ENCODE measurements at places on chromosomes 3 and 15. TPM values are rescaled to one million over a fixed set of nuclear protein-coding genes. Genes with fewer than 3 reads are reported as not detected.

DNA sequence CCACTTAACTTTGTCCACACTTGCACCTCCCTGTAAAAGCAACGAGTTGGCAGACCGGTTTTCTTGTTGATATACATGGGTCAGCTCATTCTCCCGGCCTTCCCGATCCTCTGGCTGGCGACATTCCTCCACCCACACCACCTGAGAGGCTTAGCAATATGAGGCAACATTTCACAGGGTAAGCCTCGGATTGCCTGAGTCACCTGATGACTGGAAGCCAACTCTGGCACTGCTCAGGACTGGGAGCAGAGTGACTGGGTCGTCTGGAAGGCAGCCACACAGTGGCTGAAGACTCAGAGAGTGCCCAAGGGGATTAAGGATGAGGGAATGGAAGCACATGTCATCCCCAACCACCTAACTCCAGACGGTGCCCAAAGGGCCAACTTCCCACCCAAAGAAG, 9.8 kb downstream of the HOMER2 start:
- DNase-seq, result peak; percentile 78

- DNase-seq, result no peak
These were observed 56.9 kb upstream of the TBC1D5 start for GRCh38 chr3:17799312-17799711.

GRCh38 chr15:48017747-48018146, 103.0 kb upstream of the SLC24A5 start:
- no peak for DNase-seq

DNA sequence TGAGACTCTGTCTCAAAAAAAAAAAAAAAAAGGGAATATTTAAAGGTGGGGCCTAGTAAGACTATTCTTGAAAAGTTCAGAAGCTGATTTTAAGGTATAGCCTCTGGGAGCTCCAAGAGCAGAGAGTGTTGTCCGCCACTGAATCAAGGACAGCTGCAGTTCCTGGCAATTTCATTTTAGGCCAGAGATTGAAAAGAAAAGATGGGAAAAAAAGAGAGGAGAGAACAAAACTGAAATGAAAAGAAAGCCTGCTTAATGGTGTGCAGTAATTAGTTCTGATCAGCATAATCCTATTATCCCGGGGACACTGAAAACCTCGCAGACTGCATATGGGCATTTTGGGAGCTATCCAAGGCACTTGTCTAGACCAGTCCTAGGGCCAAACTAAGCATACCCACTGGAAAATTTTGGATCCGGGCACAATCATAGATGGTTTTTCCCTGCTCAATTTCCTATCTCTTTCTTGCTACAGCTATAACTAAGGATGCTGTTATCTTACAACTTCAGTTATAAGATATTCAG, 43.2 kb downstream of the EHHADH start:
- no peak for DNase-seq

DNA sequence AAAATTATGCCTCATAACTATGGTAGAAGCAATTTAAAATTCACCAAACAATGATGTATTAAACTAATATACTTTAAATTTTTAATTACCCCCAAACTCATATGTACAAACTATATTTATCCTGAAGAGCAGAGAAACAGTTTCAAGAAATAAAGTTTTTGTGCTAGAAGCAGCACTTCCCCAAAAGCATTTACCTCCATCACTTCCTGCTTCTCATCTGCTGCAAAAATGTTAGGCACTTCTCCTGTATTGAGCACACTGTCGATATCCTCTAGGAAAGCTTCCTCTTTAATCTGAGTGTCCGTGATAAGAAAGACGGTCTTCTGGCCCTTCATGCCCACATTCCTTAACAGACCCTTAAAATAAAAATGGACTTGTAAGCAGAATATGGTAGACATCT, 101.5 kb upstream of the ASB14 start:
- DNase-seq, result no peak

GRCh38 chr3:102124282-102124681, 275.0 kb downstream of the NFKBIZ start:
- DNase-seq, result no peak

DNA sequence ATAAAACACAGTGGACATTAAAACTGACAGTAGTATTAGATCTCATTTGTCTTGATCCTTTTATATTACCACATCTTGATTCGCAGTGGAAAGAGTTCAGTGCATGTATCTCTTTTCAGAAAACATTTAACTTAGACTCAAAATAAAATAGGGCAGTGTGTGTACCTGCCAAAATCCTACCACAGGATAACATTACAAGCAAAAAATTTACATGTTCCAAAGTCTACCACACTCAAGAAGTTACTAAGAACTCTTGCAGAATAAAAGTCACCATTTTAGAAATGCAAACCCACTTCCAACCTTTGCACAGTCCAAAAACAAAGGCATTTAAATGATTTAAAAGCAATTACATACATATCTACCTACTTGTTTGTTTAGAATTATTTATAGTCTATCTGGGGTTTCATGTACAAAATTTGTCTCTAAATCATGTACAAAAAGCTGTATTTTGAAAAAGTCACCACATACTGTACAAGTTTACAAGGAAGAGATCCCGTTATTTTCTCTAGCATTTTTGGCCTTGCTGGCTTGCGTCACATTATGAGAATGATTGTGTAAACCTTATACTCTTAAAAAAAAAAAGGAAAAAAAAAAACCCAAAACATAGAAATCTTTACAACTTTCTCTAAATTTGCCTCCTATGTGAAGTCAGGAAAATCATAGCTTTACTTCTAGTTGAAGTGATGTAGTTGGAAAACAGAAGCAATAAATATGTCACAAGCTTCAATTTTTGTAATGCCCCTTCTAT, 153.8 kb downstream of the ADAM10 start:
- DNase-seq, result no peak

Gene GRK7
- total RNA-seq, result not detected

Gene KLHL40
- total RNA-seq, result 682 TPM

Gene C3orf20
- total RNA-seq, result 0.11 TPM

Gene DCBLD2
- 6.5 TPM for total RNA-seq

Data from gastrocnemius medialis (tissue), 4 donors.